Gastroesophageal sphincter (tissue), 4 donors: ENCODE measurements at places on chromosomes 1 and 21.

- ATAC-seq = no peak
These were observed 46.2 kb upstream of the PRRX1 start for GRCh38 chr1:170617591-170618330.

GRCh38 chr1:162207862-162208261, 138.4 kb downstream of the NOS1AP start:
- no peak for ATAC-seq

DNA sequence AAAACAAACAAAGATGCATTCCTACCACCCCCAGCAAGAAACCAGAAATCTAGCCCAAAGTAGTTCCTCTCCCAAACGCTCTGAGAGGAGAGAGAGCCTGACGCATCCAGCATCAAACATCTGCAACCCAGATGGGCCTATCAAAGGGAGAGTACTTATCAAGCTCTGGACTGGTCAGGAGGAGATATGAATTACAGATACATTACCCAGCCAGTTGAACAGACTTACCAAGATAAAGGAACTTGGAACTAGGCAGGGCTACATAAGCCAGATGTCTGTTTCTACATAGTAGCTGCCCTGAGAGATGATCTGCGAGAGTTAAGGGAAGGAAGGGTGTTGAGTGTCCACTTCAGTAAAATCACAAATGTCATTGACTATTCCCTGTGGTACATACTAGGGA, 138.4 kb downstream of the PAPPA2 start:
- ATAC-seq = no peak

DNA sequence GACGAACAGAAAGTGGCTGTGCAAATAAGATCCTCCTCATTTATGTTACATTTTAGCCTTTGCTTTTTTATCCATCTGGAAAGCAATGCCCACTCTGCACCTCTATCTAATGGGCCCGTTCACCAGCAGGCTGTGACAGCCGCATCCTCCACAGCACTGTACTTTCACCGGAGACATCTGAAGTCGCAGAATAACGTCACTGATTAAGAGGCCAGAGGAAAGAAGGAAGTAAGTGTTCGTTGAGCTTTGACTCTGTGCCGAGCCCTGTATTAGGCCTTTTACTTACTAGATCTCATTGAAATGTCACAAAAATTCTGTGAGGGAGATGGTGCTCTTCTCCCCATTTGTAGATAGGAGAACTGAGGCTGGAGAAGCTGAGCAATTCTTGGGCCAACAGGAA, 62.3 kb downstream of the KAZN start:
- ATAC-seq = peak; percentile 35

DNA sequence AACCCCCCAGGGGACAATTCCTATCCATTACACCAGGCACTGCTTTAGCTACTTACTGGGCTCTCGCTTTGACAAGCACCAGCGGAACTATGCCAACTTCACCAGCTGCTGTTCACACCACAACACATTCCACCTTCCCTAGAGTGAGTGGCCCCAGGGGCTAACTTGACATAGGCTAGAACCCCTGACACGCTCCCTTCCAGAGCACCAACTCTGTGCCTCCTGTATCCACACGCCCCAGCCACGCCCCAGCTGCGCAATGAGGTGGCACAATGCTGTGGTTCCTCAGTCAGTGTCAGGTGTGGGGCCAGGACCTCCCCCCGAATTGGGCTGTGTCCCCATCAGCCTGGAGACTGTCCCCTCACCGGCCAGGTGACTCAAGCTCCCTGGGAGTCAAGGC, 11.7 kb upstream of the FGR start:
- ATAC-seq = no peak

- no peak for ATAC-seq
These were observed 200.8 kb downstream of the RASAL2 start for GRCh38 chr1:178294654-178295053.

DNA sequence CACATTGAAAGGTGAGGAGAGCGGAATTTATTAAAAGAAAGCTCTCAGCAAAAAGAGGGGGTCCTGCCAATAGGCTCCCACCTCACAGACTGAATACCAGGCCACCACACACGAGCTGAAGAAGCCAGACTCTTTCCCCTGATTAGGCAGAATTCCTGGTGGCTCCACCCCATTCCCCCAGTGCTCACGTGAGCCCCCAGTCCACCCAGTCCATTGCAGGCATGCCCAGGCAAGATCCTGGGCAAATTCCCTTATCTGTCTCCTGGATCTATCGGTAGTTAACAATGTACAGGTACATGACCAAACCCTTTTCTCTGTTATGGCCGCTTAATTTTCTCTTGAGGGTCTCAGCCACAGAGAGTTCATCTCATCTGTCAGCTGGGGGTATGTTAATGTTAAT, 54.6 kb upstream of the BTG3 start:
- no peak for ATAC-seq

- no peak for ATAC-seq
These were observed 348.7 kb downstream of the RPS6KC1 start for GRCh38 chr1:213399695-213400094.

DNA sequence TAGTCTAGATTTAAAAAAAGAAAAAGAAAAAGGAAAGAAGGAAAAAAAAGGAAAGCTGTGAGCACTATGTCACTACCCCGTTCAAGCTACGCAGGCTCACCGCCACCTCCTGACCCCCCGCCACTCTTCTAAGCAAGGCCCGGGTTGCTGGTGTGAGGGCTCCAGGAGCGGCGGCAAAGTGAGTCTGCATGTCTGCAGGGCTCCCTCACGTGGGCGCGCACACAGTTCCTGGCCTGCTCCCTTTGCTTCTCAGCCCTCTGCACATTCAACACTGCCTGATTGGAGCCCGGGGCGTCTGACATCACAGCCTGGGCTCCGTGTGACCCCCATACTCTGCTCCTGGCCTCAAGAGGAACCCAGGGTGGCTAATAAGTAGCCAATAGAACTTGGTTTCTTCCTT, 81.4 kb upstream of the TLR5 start:
- ATAC-seq = no peak

DNA sequence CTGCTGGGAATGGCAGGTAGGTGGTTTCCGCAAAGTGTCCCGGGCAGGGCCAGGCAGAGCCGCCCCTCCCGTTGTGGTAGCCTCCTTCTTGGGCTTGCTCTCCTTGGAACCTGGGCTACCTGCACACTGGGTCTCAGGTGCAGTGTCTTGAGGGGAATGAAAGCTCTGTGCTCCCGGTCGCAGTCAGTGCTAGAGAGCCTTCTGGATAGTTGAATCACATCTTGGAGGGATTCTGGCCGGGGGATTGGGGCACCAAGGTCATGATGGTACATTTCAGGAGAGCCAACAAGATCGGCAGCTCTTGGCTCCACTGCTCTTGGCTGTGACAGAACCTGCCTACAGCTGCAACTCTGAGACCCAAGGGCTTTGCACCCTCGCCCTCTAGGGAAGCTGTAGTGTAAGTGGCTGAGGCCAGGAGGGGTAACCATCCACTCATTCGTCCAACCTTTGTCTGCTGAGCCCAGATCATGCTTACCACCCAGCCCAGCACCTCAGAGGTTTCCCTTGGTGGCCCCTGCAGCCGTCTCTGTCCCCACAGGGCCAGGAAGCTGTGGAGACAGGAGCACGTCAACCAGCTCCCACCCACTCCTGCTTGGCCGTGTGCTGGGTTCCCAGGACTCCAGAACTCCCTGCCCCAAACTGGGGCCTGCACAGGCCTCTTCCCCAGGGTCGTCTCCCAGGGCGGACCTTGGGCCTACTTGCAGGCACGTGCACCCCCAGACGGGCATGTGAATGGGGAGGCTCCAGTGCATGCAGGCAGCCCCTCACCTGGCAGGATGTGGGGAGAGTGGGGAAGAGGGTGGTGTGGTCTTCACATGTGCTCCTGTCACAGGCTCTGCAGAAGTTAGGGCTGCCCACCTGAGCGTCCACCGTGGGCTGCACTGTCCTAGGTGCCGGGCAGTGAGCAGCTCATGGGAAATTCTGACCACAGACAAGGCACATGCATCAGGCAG, 40.0 kb downstream of the NTPCR start:
- ATAC-seq = no peak

- no peak for ATAC-seq
These were observed 5.4 kb upstream of the PRDM16 start for GRCh38 chr1:3063379-3064295.
